Smooth muscle cell of trachea (primary cell): ENCODE measurements at places on chromosomes 12 and 14. TPM values are rescaled to one million over a fixed set of nuclear protein-coding genes. Genes with fewer than 3 reads are reported as not detected.

The LBHD2 gene
- not detected in 2 replicates for total RNA-seq

The NOP9 gene
- total RNA-seq = 19.3 and 25.1 TPM in 2 replicates

The BIN2 gene
- not detected in 2 replicates for total RNA-seq

The KLHL33 gene
- total RNA-seq = 0.17 and 0.29 TPM in 2 replicates

The ASB2 gene
- total RNA-seq = 0.50 and 1.2 TPM in 2 replicates

The P3H3 gene
- total RNA-seq = 121 and 150 TPM in 2 replicates

The AMN gene
- total RNA-seq = 0.15 and 0.17 TPM in 2 replicates

The DDIT3 gene
- 57.2 and 89.6 TPM in 2 replicates for total RNA-seq

The GPX2 gene
- total RNA-seq = not detected in 2 replicates

The ACOT4 gene
- 0.15 and 0.99 TPM in 2 replicates for total RNA-seq

The ZC2HC1C gene
- total RNA-seq = 1.2 and 2.5 TPM in 2 replicates

The TMEM253 gene
- total RNA-seq = 0.33 TPM in 1 of 2 replicates, not detected in the other

The NELL2 gene
- not detected in 2 replicates for total RNA-seq

The FLRT2 gene
- 6.4 and 15.5 TPM in 2 replicates for total RNA-seq

The CCDC77 gene
- total RNA-seq = 4.3 and 12.5 TPM in 2 replicates

The TNS2 gene
- total RNA-seq = 62.3 and 128 TPM in 2 replicates

The MBIP gene
- total RNA-seq = 9.4 and 17.2 TPM in 2 replicates

The STYK1 gene
- 0.50 TPM in 1 of 2 replicates, not detected in the other for total RNA-seq

The OVCH1 gene
- total RNA-seq = 0.15 and 0.83 TPM in 2 replicates

The LACRT gene
- total RNA-seq = not detected in 2 replicates

The GPR135 gene
- 3.9 and 4.1 TPM in 2 replicates for total RNA-seq

The CLMN gene
- 0.44 and 1.5 TPM in 2 replicates for total RNA-seq

The CCDC92 gene
- total RNA-seq = 13.2 and 17.5 TPM in 2 replicates

The TESPA1 gene
- total RNA-seq = not detected in 2 replicates

The PTCSC3 gene
- not detected in 2 replicates for total RNA-seq

The CLEC4C gene
- total RNA-seq = not detected in 2 replicates

The SPX gene
- total RNA-seq = 0.50 TPM in 1 of 2 replicates, not detected in the other

The CHFR gene
- 34.0 and 35.4 TPM in 2 replicates for total RNA-seq

The SLCO1C1 gene
- not detected in 2 replicates for total RNA-seq

The FOXA1 gene
- 0.15 TPM in 1 of 2 replicates, not detected in the other for total RNA-seq

The PLEKHG7 gene
- not detected in 2 replicates for total RNA-seq

The CEBPE gene
- not detected in 2 replicates for total RNA-seq

The TMEM229B gene
- total RNA-seq = 0.29 and 2.0 TPM in 2 replicates

The BDKRB2 gene
- total RNA-seq = 67.2 and 253 TPM in 2 replicates

The SSPN gene
- total RNA-seq = 10.9 and 15.1 TPM in 2 replicates

The AKAP5 gene
- total RNA-seq = 0.17 and 0.29 TPM in 2 replicates

The TGFB3 gene
- total RNA-seq = 8.6 and 12.1 TPM in 2 replicates

The CLEC6A gene
- total RNA-seq = not detected in 2 replicates

The PPP1R3E gene
- 5.3 and 5.5 TPM in 2 replicates for total RNA-seq

The RAB15 gene
- total RNA-seq = 1.7 and 4.1 TPM in 2 replicates

The KLRC3 gene
- total RNA-seq = not detected in 2 replicates

The SYNE2 gene
- 15.7 and 18.8 TPM in 2 replicates for total RNA-seq

The PUS1 gene
- total RNA-seq = 6.1 and 12.4 TPM in 2 replicates

The GPR65 gene
- under 0.01 TPM in 1 of 2 replicates, not detected in the other for total RNA-seq

The LRR1 gene
- total RNA-seq = 6.3 and 27.9 TPM in 2 replicates
